ENCODE measurements at places on chromosomes 11 and 22. TPM values are rescaled to one million over a fixed set of nuclear protein-coding genes. Genes with fewer than 3 reads are reported as not detected.

- DNase-seq: peak; percentile 53
Observed at GRCh38 chr11:74929431-74930363, 19.2 kb downstream of the XRRA1 start.

DNA sequence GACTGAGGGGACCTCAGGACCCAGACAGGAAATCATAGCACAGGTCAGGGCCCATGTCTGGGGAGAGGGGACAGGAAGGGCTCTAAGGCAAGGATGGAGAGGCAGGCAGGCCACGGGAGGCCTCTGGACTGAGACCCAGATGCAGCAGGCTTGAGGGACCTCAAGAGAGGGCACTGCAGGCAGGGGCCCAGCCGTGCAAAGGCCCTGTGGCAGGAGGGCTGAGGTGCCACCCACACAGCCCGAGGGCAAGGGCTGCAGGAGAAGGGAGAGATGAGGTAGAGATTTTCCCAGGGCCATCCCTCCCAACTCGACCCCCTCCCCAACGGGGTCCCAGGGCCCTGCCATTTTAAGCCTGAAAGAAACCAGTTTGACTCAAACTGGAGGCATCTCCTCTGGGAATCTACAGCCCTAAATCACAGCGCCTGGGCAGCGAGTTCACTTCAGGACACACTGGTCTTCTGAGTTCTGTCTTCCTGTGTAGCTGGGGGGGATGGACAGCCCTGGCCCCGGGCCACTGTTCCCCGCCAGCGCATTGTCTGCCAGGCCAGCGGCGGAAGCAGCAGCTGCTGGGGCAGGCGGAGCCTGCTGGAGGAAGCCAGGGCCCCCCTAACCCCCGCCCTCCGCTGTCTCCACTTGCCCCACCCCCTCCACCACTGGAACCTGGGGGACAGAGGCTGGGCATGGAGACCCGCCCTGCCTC is 20.3 kb upstream of the WNT7B start:
- DNase-seq: no peak

Gene OR56A4
- total RNA-seq: 0.20 TPM

GRCh38 chr22:44671742-44672141 is 30.3 kb upstream of the PRR5 start:
- no peak for DNase-seq

GRCh38 chr11:67352546-67353316 is 615 bp downstream of the POLD4 start:
- DNase-seq: peak; percentile 28

Gene KRTAP5-10
- total RNA-seq: not detected

Gene ACRV1
- not detected for total RNA-seq

Gene OR51E1
- not detected for total RNA-seq

DNA sequence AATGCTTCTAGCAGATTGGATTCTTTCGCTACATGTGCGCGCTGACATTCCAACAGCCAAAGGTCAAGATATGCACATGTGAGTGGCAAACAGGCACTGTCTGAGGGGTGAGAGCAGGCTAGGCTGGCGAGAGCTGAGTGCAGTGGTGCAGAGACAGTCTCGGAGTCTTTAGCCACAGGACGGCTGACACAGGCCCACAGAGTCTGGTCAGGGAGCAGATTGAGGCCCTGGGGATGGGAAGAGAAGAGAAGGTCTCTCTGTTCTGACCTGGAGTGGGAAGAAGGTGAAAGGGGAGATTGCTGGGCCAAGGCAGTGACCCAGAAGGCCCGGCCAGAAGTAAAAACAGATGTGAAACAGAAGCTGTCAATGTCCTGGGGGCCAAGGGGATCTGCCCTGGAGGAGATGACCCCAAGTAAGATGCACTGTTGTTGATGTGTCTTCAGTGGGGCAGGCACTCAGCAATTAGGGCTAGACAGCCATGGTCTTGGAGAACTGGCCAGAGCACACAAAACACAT is 197.8 kb downstream of the ETS1 start:
- no peak for DNase-seq

- DNase-seq: no peak
Observed at GRCh38 chr11:47111318-47111804, 65.3 kb downstream of the ARFGAP2 start.

GRCh38 chr11:67057205-67057672 is 592 bp downstream of the RHOD start:
- DNase-seq: no peak

Gene CSNK2A3
- total RNA-seq: 1.1 TPM

- no peak for DNase-seq
Observed at GRCh38 chr11:133597236-133597635, 64.9 kb upstream of the OPCML start.

Data from WTC11 (cell line).